ENCODE measurements at places on chromosomes 6 and 20.

DNA sequence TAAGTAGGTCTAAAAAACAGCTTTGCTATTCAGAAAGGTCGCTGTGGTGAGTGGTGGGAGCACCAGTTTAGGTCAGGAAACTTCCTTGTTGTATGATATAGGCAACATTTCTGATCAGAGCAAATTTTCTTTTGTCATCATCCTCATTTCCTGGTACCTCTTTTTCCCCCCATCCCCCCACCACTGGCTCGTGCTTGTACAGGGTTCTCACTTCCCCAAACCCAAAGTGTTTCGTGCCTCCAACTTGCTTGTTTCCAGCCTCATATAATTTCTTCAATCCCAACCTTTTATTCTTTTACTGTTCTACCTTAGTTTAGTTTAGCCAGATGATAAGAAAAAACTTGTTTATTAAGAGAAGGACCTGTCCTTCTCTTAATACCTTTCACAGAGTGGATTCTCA lies 209.4 kb upstream of the JAG1 start:
- DNase-seq = peak; percentile 14

DNA sequence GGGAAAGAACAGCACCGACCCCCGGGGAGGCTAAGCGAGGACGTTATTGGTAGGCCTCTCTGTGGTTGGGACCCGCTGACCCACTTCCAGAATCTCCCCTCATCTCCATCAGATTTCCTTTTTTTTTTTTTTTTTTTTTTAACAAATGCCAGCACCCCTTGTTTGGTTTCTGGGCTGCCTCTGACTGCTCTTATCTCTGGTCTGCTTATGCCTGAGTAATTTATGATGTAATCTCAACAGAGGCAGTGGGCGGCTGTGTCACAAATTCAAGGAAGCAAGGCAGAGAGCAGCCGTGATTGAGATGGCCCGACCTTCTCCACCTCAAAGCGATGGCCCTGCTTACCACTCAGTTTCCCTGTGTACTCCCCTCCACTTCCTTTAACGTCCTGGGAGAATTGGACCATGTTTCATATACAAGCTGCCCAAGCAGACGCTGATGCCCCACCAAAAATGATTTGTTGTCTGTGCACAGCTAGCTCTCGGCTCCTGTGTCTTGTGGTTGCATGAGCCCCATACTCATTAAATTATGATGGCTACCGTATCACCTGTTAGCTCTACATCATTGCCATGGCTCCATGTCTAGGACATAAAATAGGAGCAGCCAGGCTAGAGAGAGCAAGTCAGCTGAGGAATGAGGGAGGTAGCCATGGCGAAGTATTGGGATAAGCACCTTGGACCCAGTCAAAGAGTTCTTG lies 98.1 kb downstream of the ZNF217 start:
- peak; percentile 65 for DNase-seq

GRCh38 chr6:98833307-98834059 lies 891 bp upstream of the POU3F2 start:
- no peak for DNase-seq

DNA sequence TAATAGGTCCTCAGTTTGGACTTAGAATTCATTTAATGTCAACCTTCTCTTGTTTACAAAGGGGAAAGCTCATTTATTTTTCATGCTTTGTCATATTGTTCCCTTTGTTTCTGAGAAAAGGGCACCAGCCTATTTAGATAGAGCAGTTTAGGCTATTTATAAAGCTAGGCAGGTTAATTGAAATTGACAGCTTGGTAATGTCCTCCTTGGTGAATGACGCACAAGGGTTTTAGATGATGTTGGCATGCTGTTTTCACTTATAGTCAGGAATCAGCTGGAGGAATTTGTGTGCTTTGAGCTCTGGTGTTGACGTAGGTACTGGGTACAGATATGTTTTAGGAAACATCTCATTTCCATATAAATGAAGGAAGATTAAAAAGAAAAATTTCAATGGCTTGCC lies 45.2 kb downstream of the BCKDHB start:
- DNase-seq = no peak

- no peak for DNase-seq
These were observed 144.4 kb upstream of the EXOC2 start for GRCh38 chr6:837380-837779.

DNA sequence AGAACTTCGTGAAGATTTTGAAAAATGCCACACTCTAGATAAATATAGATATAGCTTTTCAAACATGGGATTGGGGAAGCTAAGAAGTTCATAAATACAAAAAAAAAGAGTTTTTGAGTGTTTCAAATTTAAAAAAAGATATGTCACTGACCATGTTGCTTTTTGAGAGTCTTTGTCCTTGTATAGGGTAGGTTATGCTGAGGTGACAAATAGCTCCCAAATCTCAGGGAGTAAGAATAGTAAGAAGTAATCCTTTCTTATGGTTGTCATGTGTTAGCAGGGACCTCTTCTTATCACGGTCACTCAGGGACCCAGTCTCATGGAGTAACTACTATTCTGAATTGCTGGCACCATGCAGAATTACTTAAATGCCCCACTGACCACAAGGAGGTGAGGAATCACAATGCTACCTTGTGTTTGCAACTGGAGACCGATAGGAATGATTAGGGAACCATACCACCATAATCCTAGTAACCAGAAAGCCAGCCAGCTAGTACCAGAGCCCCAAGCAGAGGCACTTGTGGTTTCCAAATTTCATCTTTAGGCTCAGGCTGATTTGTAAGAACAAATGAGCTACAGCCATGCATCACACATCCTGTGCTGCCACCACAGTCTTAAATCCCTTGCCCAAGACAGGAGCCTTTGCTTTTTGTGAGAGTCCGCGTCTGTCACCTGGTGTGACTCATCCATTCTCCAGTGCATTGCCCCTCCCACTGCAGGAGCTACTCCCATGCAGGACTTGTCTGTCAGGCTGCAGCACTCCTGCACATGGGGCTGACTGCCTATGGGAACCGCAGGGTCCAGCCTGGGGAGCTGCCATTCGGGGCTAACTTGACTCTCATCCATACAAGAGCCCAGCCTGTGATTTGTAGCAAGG lies 42.4 kb upstream of the ADGRF4 start:
- DNase-seq = no peak

Measured in inflammatory macrophage (primary cell).